NCI-H1436 treated with DMSO at 0.1 percent for 48 hours (cell line): ENCODE measurements at places on chromosomes 11 and 22.

- DNase-seq: no peak
These were observed 137.6 kb downstream of the CD44 start for GRCh38 chr11:35276396-35277145.

- no peak for DNase-seq
These were observed 50.3 kb downstream of the AMBRA1 start for GRCh38 chr11:46543564-46543963.

- DNase-seq: no peak
These were observed 61.0 kb downstream of the ISX start for GRCh38 chr22:35126993-35127392.

GRCh38 chr11:61687420-61687819 lies 7.2 kb downstream of the DAGLA start:
- no peak for DNase-seq

DNA sequence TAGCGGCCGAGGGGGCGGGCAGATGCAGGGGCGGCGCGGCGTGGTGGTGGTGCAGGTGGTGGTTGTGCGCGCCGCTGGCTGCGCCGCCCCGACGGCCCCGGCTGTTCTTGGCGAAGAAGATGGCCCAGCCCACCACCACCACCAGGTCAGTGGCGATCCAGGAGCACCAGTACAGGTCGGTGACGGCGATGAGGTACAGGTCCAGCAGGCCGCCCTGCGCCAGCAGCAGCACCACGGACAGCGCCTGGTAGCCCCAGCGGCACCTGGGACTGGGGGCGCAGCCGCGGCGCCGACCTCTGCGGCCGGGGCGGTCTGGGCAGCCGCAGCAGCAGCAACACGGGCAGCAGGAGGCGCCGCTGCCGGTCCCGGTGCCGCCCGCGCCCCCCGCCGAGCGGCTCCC lies 879 bp downstream of the TMEM121B start:
- DNase-seq: no peak

DNA sequence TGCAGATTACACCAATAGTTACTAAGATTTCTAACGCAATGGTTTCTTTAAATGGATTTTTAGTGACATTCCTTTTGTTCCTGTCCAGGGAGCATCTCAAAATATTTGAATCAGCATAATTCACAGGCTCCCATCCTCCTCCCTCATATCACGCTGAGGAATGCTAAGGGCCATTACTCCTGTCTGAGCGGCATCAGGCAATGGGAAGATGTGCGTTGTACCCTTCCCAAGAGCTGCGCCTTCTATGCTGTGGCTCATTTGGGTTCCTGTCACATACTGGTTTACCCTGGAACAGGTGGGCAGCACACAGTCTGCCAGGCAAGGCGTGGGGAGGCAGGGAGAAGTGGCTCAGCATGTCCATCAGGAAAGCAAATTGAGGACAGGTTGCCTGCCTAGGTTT lies 121.9 kb downstream of the DBX1 start:
- DNase-seq: no peak

DNA sequence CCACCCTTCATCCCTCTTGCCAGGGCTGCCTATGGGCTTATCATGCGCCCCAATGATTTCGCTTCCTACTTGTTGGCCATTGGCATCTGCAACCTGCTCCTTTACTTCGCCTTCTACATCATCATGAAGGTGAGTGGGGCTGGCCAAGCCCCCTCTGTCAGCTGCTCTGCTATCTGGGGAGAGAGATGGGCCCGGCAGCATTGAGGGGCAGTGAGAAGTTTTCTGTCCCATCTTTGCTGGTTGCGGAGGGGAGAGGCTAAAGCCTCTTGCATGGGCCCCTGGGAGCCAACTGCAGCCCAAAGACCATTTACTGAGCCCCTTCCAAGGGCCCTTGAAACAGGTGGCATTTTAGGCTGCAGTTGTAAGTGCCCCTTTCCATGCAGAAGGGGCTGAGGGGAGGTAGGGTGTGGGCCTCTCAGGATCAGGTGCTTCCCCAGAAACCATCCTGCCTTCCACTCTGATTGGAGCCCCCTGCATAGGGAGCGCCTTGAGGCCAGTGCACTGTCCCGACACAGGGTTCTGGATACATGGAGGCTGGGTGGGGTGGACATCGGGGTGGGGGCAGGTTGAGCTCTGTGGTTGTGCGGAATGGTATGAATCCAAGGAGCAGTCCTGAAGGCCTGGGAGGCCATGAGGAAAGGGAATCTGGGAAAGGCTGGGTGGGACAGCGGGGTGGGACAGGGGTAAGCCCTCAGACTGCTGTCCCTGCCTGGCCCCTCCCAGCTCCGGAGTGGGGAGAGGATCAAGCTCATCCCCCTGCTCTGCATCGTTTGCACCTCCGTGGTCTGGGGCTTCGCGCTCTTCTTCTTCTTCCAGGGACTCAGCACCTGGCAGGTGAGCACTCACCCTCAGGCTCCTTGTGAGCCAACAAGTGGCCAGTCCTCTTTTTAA lies 5.8 kb upstream of the TAGLN start:
- DNase-seq: no peak

- DNase-seq: no peak
These were observed 49.5 kb downstream of the VSIG10L2 start for GRCh38 chr11:125995313-125995712.

GRCh38 chr22:28448625-28449024 lies 231.0 kb downstream of the TTC28 start:
- no peak for DNase-seq

DNA sequence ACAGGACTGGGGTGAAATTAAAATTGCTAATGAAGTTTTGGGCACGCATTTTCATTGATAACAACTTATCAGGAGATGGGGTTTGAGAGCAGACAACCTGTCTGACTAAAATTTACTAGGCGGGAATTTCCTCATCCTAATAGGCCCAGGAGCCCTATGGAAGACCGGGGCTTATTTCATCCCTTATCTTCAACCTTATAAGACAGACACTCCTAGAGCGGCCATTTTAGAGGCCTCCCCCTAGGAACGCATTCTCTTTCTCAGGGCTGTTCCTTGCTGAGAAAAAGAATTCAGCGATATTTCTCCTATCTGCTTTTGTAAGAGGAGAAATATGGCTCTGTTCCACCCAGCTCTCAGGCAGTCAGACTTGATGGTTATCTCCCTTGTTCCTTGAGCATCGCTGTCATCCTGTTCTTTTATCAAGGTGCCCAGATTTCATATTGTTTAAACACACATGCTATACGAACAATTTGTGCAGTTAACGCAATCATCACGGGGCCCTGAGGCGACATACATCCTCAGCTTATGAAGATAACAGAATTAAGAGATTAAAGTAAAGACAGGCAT lies 39.3 kb upstream of the ZC3H12C start:
- DNase-seq: no peak

- DNase-seq: no peak
These were observed 1.5 kb downstream of the MAFF start for GRCh38 chr22:38203090-38203810.

- no peak for DNase-seq
These were observed 50.2 kb upstream of the FGF3 start for GRCh38 chr11:69869311-69869939.

DNA sequence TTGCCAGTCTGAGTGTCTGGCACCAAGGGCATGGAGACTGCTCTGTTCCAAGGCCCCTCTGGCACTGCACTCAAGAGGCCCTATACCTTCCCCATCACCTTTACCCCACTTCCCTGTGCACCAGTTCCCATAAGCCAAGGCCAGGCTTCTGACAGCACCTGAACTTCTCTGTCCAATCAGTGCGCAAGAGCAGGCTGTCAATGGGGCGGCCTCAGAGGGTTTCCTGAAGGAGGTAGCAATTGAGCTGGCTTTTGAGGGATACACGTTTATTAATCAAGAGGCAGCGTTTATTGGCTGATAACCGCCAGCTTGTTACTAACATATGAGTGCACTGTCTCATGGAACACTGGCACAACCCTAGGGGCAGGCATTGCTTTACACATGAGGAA lies 2.1 kb downstream of the SH3BP1 start:
- DNase-seq: no peak

GRCh38 chr22:35991168-35991567 lies 37.5 kb downstream of the RBFOX2 start:
- no peak for DNase-seq

DNA sequence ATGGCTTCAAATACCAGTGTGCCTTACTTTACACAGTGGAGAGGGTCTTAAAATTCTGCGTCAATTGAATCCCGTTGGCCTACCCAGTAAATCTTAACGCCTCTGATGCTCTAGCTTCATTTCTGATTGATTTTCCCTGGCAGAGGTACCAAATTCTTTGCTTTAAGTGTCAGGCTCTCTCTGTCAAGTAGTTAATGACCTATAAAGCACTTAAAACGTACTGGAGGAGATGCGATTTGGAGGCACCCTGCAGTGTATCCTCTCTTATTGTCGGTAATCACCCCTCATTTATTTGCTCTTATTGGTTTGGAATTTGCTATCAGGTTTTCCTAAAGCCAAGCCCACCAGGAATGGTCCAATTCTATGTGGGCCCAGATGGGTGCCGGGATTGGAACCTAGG lies 59.2 kb downstream of the NFAM1 start:
- no peak for DNase-seq

GRCh38 chr11:93123351-93123898 lies 74.4 kb downstream of the SLC36A4 start:
- DNase-seq: no peak

- no peak for DNase-seq
These were observed 349.2 kb downstream of the AASDHPPT start for GRCh38 chr11:106426696-106427095.

DNA sequence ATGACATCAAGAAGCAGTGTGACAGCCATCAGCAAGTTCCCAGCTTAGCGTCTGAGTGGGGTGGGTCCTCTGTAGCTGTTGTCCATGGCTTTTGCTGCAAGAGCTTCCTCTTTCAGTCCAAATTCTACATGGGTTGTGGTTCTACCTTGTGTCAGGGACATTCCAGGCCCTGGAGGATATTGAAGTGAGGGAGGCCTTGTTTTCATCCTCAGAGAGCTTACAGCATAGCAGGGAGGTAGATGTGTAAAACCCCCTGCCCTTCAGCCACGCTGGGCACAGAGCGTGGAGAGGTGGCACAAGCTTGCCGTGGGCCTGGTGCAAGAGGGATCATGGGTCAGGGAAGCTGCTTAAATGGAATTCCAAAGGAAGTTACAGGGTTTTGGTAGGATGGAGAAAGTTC lies 93.9 kb downstream of the GRIK4 start:
- DNase-seq: no peak

GRCh38 chr11:79421820-79422219 lies 19.0 kb downstream of the TENM4 start:
- no peak for DNase-seq

- DNase-seq: no peak
These were observed 712.6 kb downstream of the DLG2 start for GRCh38 chr11:84914511-84914910.

- DNase-seq: no peak
These were observed 666.6 kb upstream of the TENM4 start for GRCh38 chr11:80107415-80107814.

- no peak for DNase-seq
These were observed 43.8 kb downstream of the TRMU start for GRCh38 chr22:46379066-46379930.

- no peak for DNase-seq
These were observed 822 bp downstream of the MARK2 start for GRCh38 chr11:63839508-63840355.

DNA sequence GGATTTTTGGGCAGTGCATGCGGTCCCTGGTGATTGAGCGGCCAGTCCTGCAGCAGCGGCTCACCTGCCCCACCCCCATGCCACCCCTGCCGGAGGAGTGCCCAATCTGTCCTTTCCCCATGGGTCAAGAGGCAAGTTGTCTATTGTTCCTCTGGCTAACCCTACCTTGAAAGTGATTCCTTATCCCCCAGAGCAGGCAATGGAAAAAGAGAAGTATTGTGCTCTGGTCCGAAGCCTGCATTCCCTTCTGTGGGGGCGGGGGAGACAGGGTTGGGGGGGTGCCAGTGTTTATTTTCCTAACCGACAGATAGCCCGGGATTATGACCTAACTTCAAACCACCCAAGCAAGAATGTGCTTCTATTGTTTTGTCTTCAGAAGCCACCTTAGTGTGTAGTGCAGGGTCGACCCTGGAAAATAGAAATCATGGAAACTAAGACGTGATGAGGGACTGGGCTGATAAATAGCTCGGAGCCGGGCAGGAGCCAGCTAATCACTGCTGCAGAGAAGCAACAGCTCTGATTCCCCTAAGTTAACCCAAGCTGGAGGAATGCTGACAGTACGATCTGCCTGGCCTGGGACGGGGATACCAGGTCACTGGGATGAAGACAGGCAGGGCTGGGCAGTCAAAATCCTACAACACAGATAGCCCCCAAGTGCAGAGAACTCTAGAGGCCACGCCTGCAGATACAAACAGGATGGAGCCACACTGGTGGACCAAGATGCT lies 38.7 kb upstream of the ATXN10 start:
- DNase-seq: no peak

DNA sequence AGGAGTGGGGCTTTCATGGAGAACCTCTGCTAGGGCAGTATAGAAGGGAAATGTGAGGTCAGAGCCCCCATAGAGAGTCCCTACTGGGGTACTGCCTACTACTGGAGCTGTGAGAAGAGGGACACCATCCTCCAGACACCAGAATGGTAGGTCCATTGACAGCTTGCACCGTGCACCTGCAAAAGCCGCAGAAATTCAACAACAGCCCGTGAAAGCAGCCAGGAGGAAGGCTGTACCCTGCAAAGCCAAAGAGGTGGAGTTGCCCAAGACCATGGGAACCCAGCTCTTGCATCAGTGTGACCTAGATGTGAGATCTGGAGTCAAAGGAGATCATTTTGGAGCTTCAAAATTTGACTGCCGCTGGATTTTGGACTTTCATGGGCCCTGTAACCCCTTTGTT lies 245.6 kb downstream of the TENM4 start:
- no peak for DNase-seq

DNA sequence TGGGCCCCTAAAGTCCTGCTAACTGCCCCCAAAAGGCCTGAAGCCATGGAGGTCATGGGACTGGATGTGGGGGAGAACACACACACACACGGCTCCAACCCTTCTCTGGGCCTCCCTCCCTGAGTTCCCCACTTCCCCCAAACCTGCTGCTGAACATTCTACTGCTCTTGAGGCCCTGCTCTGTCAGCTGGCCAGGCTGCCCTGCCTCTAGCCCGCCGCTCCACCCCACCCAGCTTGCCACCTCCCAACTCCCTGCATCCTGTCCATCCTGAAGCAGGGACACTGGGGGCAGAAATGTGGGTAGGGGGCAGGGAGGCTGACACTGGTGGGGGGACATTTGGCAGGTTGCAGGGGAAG lies 1.0 kb downstream of the KCNJ4 start:
- DNase-seq: no peak

DNA sequence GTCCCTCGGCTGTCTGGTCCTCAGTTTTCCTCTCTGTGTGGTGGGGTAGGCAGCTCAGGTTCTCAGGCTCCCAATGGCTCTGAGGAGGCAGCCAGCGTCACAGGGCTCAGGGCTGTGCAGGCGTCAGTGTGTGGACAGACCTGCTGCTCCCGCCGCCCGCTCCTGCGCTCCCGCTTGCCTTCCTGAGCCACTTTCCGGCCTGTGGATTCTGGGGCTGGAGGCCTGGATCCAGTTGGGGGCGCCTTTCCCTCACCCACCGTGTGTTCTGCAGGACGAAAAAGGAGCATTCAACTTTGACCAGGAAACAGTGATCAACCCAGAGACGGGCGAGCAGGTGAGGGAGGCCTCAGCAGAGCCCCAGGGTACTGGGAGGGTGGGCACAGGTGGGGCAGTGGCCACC lies 14.7 kb downstream of the DPP3 start:
- DNase-seq: no peak
